SK-N-MC (cell line): ENCODE measurements at places on chromosomes 11 and 22.

- DNase-seq: no peak
Measured at GRCh38 chr22:49488943-49489342, 338.7 kb downstream of the BRD1 start.

- no peak for DNase-seq
Measured at GRCh38 chr11:74278721-74279161, 32.7 kb downstream of the P4HA3 start.

- DNase-seq: peak; percentile 16
Measured at GRCh38 chr11:131867457-131868257, 497.2 kb downstream of the NTM start.

DNA sequence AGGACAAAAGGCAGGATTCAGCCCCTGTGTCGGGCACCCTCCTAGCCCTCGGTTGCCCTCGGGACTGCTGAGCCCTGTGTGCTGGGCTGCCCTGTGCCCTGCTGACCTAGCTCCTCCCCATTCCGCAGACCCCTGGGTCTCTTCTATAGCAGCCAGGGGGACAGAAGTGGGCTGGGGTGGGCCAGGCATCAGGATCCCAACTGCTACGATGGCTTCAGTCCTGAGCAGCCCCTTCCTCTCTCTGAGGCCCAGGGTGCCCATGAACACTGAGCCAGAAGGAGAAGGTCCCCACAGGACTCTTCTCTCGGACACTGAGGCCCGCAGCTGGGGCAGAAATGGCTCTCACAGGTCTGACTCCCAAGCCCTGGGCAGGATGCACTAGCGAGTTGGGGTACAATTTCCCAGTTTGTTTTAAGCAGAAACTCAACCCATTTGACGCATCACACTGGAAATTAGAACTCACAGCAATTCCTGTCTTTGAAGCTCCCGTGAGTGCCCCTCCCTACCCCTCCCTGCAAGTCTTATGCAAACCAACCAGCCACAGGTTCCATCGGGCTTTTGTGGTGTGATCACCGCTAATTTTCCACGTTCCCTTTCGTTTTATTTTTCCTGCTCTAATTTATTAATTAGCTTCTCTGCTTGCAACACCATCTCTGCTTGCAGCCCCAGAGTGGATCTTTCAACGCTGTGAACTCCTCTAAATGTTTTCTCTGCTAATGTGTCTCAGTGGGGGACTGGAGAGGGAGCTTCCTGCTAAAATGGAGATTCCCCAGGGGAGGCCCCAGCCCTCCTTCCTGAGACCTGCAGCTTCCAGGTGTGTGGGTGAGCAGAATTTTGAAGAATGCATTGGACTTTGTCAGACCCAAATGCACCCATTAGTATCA lies 56.7 kb downstream of the PHF21B start:
- no peak for DNase-seq

- no peak for DNase-seq
Measured at GRCh38 chr11:35932681-35933319, 11.1 kb upstream of the LDLRAD3 start.

DNA sequence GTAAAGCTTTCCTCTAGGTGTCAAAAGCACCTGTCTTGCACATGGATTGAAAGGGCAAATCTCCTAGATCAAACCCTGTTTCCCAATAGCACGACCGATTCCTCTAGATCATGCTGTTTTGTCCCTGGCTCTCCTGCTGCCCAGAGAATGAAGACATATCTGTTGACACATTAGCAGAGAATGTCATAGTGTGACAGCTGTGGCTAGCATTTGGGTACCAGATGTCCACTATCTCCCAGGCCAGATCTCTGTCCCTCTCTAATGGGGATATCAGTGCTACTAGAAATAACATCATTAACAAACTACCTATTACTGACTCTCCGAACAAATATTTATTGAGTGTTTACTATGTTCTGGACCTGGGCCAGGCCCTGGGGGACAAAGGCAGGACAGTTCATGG lies 72.4 kb upstream of the ISX start:
- DNase-seq: no peak

DNA sequence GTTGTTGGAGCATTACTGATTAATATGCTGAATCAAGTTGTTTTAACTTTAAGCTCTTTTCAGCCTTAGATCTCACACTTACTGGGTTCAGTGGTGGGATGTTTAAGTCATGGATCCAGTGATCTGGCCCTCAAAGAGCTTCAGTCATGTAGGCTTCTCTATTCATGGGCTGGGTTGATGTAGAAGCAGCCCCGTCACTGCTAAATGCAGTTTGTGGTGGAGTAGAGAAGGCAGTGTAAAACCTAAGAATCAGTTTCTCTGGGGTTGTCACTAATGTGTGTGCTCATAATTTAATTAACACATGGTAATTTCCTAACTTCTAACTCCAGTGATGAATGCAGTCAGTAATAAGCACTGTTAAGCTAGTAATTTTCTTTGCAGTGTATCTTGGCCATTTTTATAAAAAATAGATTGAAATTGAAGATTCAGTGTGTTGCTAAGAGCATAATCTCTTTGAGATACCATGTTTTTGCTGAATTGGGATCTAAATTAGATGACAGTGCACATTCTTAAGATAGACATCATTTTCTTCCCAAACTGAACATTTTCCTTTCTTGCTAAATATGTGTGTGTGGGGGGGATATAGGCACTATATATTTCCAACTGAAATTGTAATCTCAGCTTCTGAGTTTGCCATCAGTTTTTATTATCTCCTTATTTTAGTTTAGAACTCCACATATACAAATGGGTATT lies 9.0 kb downstream of the SPCS2 start:
- no peak for DNase-seq

DNA sequence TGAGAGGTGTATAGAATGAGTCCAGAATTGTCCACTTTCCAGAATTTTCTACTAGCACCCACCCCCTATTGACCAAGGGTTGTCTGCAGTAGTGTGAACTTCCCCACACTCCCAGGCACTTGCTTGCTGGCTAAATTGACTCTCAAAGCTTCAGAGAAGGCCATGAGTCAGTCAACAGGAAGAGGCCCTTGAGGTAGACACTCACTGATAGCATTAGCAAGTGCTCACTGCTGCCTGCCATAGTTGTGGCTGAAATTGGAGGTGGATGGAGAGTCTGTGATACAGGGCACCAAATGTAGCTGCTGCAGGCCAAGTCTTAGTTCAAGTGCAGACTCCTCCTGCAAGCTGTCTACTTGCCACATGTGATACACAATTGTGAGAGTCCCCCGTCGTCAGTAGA lies 156.8 kb downstream of the SPON1 start:
- DNase-seq: no peak

- no peak for DNase-seq
Measured at GRCh38 chr11:111913031-111913861, 712 bp downstream of the HSPB2 start.

DNA sequence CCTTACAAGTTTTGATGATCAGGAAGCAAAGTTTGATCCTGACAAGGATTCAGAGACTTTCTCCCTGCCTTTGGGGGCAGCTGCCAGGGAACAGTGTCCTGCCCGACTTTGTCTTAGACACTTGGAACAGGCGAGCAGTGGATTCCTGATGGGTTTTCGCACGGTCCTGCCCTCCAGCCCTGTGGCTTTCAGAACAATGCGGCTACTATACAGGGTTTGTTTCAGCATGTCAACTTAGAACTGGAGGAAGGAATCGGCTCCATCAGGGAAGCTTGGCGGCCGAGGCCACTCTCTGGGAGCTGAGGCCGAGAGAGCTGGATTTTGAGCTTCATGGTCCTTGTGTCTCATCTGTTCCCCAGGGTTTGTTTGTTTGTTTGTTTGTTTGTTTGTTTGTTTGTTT lies 11.5 kb downstream of the ANO1 start:
- DNase-seq: no peak

- DNase-seq: no peak
Measured at GRCh38 chr11:118679483-118679882, at the start of gene TREH. TREH (minus strand) TSS chr11:118679650; CDS start chr11:118679627, 23 bp downstream.

GRCh38 chr11:122319085-122319484 lies 203.1 kb upstream of the BLID start:
- no peak for DNase-seq

DNA sequence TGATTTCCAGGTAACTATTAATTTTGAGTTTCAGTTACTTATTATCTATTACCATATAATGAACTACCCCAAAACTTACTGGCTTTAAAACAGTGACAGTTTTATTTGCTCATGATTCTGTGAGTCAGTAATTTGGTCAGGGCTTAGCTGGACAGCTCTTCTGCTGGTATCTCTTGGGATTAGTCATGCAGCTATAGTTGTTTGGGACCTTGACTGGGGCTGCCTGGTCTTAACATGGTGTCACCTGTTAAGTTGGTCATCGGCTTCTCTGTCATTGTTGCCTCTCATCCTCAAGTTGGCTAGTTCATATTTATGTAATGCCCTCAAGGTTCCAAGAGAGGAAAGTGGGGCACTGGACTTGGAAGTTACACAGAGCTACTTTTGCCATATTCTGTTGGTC lies 177.5 kb downstream of the TMEM135 start:
- no peak for DNase-seq

- DNase-seq: no peak
Measured at GRCh38 chr22:20498913-20499312, 3.3 kb upstream of the KLHL22 start.

GRCh38 chr22:37173709-37174108 lies 14.3 kb downstream of the C1QTNF6 start:
- no peak for DNase-seq

GRCh38 chr11:130476200-130476921 lies 27.9 kb downstream of the ADAMTS15 start:
- no peak for DNase-seq

DNA sequence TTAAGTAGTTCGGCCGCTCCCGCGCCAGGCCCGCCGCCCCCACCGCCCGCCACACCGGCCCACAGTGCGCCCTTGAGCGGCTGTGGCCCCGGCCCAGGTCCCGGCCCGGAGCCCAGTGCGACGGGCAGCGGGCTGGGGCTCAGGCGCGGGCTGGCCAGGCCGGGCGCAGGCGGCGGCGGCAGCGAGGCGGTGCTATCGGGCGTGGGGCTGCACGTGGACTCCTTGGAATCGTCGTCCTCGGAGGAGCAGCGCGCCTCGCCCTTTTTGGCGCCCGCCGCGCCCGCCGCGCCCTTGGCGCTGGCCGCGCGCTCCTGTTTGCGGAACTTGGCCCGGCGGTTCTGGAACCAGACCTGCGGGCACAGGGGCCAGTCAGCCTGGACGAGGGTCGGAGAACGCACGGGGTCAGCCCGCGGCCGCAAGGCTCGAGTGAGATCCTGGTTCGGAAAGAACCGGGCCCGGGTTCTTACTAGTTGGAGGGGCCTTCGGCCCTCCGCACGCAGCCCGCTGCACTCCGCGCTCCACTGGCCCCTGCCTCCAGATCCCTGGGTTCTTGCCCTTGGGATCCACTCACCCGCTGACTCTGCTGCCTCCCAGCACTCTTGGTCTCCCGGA lies 4.0 kb downstream of the PHOX2A start:
- no peak for DNase-seq

DNA sequence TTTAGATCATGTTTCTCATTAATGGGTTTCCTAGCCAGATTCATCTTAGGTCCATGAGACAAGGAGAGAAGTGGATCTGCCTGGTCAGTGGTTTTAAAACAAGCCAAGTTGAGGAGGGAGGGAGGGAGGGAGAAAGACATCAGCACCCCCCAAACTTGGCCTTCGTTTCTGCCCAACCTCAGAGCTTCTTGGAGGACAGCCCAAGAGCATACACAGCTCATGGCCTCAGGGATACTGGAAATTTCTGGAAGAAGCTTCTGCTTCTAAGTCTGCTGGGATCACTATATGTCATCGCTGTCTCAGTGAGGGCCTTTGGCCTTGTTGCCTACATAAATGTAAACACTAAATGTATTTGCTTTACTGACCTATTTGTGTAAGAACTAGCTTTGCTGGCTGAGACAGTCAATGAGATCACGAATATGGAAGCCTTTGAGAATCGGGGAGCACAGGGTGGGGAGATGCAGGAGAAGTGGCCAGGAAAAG lies 375.1 kb downstream of the BUD13 start:
- no peak for DNase-seq

DNA sequence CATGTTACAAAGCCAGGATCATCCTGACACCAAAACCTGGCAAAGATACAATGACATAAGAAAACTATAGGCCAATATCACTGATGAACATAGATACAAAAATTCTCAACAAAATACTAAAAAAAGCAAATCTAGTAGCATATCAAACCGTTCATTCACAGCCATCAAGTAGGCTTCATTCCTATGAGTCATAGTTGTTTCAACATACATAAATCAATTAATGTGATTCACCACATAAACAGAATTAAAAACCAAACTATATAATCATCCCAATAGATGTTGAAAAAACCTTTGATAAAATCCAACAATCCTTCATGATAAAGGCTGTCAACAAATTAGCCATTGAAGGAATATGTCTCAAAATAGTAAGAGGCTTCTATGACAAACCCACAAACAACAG lies 1007.2 kb upstream of the RAG2 start:
- no peak for DNase-seq

DNA sequence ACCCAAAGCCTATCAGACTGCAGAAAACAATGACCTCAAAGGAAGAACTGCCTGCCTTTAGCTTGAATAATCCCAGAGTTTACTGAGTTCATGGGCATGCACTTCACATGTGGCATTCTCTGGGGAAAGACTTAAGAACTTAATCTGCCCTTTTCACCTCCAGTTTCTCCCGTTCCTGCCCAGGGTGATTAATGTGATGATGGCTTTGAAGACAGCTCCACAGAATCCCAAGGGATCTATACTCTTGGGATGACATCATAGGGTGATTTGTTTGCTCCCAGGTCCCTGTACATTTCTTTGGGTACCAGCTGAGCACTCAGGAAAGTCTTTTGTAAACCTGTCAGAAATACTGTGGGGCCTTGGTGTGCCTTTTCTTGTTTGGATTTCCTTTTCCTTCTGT lies 14.0 kb downstream of the FJX1 start:
- no peak for DNase-seq

- no peak for DNase-seq
Measured at GRCh38 chr11:64608046-64608445, 17.0 kb downstream of the SLC22A12 start.

GRCh38 chr11:65655570-65656332 lies 7.0 kb downstream of the RELA start:
- no peak for DNase-seq

DNA sequence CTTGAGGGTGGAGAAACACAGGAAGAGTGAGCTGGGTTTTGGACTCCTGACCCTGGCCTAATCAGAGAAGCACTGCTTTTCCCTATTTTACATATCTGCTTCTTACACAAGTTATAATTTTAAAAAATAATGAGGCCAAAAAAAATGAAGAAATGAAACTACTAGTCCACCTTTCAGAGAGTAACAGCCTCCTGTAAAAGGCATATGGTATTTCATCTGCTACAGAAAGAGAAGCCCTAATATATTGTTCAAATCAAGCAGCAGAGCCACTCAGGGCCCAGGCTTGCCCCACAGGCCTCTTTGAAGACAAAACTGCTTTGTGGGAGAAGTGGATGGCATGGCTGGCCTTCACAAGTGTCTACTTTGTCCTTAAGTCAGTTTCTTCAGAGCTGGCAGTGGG lies 10.0 kb downstream of the DIXDC1 start:
- no peak for DNase-seq

- no peak for DNase-seq
Measured at GRCh38 chr11:104320097-104320496, 156.2 kb upstream of the PDGFD start.

- no peak for DNase-seq
Measured at GRCh38 chr11:9367551-9367950, 16.9 kb upstream of the IPO7 start.
